ENCODE measurements at places on chromosomes 3 and 15.

DNA sequence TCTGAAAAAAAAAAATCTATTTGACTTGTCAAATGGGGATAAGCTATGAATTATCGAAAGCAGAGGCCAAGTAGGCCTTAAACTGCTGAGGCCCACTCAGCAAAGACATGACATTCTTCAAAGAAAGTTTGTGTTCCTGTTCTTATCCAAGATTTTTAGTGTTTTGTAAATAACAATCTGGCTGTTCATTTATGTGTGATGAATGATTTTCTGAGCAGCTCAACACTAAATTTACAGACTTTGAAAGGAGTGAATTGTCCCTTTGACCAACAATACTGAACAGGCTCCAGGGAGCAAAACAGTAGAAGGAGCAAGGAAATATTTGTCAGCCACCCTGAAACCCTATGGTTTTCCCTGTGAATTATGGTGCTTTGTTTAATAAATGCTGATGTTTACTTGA, 512.6 kb upstream of the NAALADL2 start:
- DNase-seq, result peak; percentile 12

DNA sequence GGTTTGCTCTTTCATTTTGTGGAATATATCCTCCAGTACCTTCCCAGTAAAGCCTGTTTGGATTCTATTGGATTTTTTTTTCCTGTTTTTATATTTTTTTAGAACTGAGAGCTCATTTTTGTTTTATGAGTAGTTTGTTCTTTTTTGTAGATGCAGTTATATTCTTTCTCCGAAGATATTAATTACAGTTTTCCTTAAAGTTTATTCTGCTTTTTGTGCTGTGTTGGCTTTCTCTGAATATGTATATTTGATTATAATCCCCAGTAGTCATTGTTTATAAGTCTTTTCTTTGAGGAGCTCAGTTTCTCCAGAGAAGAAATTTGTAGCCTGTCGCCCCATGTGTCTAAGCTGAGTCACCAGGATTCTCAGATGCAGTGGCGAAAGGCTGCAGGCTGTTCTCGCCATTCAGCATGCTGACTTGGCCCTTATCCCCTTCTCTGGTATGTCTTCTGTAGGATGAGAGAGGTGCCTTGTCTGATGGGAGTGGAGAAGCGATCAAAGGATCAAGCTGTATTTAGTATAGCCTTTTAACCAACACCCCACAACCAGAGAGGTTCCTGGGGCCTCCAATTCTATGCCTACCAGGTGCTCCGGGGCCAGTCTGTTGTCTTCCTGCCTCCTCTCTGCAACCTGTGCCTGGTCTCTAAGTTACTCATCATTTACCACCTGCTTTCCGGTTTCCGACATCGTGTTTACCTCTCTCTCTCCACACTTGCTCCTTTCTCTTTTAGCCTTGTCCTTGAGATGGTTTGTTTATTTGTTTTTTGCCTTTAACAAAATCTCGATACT, 31.7 kb upstream of the MFSD1 start:
- no peak for DNase-seq

DNA sequence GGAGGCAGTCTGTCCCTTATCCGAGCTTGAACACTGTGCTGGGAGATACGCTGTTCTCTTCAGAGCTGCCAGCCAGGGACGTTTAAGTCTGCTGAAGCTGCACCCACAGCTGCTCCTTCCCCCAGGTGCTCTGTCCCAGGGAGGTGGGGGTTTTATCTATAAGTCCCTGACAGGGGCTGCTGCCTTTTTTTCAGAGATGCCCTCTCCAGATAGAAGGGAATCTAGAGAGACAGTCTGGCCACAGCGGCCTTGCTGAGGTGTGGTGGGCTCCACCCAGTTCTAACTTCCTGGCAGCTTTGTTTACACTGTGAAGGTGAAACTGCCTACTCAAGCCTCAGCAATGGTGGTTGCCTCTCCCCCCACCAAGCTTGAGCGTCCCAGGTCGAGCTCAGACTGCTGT, 319.9 kb upstream of the GRM7 start:
- no peak for DNase-seq

DNA sequence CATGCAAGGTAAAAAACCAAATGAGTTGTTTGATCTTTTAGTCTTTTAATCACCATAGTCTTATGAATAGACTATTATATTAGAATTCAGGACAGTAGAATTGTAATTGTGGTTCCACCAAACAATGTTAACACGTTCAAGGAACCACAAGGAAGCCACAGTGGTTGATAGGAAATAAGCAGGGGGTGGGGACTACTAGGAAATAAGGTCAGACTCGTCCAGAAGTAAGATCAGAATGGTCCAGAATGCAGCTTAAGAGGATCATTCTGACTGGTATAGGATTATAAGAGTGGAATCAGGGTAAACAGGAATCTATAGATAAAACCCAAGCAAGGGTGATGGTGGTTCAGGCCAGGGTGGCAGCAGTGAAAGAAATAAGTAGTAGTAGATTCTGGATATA, 7.5 kb downstream of the MYNN start:
- no peak for DNase-seq

GRCh38 chr3:53991240-53991639, 99.6 kb upstream of the SELENOK start:
- DNase-seq, result no peak

GRCh38 chr3:123597561-123597960, 12.7 kb upstream of the HACD2 start:
- no peak for DNase-seq

DNA sequence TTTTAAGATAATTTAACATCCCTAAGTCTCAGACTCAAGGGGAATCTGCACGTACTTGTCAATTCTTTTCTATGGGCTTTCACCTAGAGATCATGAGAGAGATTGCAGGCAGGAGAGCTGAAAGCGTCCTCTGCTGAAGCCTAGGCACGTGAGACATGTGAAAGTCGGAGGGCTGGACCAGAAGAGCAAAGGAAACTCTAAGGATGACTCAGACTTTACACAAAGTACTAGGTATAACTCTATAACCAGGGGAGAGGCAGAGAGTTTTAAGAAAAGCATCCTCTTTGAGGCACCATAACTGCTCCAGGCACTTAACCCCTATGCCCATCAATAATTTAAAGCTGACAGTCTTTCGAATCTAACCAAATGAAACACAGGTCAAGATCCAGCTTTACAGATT, 436.6 kb downstream of the VGLL3 start:
- DNase-seq, result no peak

GRCh38 chr3:150515210-150515609, 31.1 kb downstream of the SERP1 start:
- no peak for DNase-seq

DNA sequence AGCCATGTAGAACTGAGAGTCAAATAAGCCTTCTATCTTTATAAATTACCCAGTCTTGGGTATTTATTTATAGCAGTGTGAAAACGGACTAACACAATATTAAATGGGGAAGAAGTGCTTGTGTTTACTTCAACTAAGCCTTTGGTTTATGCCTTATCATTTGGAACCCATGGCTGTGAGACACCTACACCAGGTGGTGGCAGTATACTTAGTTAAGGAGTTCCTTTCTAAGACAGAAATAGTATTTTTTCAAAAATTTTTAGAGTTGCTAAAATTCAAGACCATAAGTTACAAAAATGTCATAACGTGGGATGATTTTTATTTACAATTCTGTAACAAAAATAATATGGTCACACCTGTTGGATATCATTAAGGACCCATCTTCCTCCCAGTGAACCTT, 354.5 kb upstream of the SOX14 start:
- no peak for DNase-seq

- DNase-seq, result no peak
Observed at GRCh38 chr15:48456134-48456533, 124.9 kb downstream of the DUT start.

- DNase-seq, result no peak
Observed at GRCh38 chr15:64288999-64289398, 67.0 kb downstream of the CSNK1G1 start.

GRCh38 chr3:171904829-171905228, 61.7 kb downstream of the TMEM212 start:
- DNase-seq, result no peak

- no peak for DNase-seq
Observed at GRCh38 chr3:127693336-127693843, 20.6 kb downstream of the ABTB1 start.

DNA sequence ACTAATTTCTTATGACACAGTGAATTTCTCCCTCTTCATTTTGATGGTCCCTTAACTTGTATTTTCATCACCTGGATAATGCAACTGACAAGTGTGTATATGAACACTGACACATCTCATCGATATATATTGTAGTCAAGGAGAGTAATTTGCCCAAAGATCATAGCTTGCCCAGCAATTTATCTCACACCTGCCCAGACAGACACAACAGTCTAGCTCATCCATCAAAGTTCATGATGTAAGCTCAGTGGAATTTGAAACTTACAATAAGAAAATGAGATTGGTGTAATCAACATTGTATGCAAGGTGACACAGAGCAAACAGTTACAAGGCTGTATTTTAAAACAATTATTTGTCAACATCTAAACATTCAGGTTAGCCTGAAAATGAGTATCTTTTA, 805.8 kb downstream of the NAALADL2 start:
- DNase-seq, result no peak

DNA sequence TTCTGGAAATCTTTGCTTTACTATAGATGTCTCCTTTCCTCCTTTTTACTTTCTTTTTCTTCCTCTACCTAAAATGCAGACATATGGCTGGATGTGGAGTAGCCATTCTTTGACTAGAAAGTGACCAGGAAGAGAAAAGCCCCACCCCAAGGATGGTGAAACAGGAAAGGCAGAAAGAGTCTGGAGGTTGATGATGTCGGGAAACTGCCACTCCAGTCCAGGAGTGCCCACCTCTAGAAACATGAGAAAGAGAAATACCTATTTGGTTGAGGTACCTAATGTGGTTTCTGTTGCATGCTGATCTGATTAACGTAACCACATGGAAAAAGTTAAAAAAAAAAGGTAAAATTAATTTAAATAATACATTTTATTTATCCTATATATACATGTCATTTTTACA, 55.2 kb upstream of the SSR3 start:
- no peak for DNase-seq

GRCh38 chr3:192812743-192813383, 85.5 kb upstream of the FGF12 start:
- DNase-seq, result no peak

DNA sequence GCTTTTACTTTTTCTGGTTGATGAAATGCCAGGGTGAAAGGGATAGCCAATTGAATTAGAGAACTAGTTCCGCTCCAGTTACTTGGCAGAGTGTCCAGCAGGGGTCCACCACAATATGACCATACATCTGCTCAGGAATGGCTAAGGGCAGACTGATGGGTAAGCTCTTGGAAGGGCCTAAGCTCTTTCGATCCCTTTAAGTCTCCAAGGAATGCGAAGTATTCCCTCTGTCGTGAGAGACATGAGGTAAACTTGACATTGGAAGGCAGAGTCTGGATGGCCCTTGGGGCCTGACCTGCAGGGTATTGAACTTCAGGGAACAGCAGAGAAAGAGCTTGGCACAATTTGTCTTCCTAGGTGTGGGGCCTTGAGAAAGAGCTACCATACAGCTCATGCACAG, 805.8 kb downstream of the PLOD2 start:
- no peak for DNase-seq

GRCh38 chr3:44468572-44469520, 8.6 kb downstream of the ZNF445 start:
- DNase-seq, result no peak

GRCh38 chr3:33758864-33759263, 39.6 kb upstream of the PDCD6IP start:
- no peak for DNase-seq

DNA sequence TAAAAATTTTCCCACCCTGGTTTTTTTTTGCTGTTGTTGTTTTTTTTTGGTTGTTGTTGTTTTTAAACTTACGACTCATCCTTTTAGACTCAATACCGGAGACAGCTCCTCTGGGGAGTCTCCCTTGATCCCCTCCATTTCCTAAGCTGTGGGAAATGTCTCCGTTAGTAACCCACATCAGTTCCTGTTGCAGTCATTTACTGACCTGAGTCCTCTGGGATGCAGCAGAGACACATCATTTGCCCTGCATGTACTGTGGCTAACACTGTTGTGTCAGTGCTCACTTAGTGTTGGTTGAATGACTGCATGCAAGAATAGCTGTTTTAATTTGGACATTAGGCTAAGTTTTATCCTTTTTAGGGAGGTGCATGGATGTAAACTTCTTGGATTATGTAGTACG, 83.8 kb downstream of the MBNL1 start:
- no peak for DNase-seq

DNA sequence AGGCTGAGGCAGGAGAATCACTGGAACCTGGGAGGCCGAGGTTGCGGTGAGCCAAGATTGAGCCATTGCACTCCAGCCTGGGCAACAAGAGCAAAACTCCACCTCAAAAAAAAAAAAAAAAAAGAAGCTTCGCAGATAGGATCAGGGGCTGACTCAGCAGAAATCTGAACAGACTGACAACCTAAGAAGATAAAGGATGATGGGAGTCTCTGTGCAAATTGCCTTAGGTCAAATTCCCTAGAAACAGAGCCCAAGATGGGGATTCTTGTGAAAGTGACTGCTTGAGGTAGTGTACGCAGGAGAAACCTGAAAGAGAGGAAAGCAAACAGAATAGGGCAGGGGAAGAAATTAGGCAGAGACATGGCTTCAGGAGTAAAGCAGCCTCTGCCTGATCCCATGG, 160.8 kb upstream of the LRIG1 start:
- DNase-seq, result no peak

GRCh38 chr3:134625885-134626741, 24.7 kb downstream of the KY start:
- DNase-seq, result no peak

- DNase-seq, result no peak
Observed at GRCh38 chr3:134287512-134287911, 36.9 kb upstream of the RYK start.
